ENCODE measurements at places on chromosomes 5 and 9.

DNA sequence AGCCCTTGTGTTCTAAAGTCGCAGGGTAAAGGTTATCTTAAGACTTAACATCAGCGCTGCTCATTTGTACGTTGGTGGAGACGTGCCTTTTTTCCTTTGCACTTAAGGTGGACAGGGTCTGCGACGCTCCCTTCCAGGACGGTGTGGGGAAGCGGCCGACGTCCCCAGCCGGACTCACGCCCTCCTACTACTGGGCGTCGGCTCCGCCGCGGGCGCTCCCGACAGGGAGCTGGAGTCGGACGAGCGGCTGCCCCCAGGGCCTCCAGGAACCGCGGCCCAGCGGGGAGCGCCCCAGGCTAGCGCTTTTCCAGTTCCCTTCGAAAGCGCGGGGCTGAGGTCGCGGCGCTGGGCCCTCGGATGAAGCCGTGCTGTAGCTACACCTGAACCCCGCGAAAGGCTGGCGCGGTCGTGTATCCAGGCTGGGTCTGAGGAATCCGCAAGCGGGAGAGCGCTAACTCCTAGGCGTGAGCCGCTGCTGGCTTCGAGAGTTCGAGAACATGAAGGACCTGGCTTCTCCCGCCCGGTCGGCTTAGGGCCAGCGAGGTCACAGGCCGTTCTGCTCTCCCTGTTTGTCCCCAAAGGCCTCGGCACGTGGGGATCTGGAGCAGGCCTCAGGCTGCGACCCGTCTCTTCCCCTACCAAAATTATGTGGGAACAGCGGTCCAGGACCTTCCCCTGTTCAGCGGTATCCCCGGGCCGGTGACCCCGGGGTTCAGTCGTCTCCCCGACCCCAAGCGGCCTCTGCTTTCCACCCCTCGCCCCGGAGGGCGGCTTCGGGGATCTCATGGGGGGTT, 3.8 kb upstream of the DMRT3 start:
- DNase-seq = no peak

GRCh38 chr5:18686253-18686652, 1052.0 kb downstream of the TAF11L14 start:
- no peak for DNase-seq

GRCh38 chr9:128244837-128245231, 31.0 kb downstream of the GOLGA2 start:
- no peak for DNase-seq

GRCh38 chr9:81653240-81653639, 36.1 kb downstream of the TLE1 start:
- DNase-seq = no peak

- no peak for DNase-seq
Observed at GRCh38 chr9:113851873-113852272, 24.2 kb upstream of the ZNF618 start.

Data from activated T-cell treated with anti-CD3 and anti-CD28 coated beads for 1 hour (primary cell).